RPMI7951 (cell line): ENCODE measurements at places on chromosomes 1 and 21. TPM values are rescaled to one million over a fixed set of nuclear protein-coding genes. Genes with fewer than 3 reads are reported as not detected.

DNA sequence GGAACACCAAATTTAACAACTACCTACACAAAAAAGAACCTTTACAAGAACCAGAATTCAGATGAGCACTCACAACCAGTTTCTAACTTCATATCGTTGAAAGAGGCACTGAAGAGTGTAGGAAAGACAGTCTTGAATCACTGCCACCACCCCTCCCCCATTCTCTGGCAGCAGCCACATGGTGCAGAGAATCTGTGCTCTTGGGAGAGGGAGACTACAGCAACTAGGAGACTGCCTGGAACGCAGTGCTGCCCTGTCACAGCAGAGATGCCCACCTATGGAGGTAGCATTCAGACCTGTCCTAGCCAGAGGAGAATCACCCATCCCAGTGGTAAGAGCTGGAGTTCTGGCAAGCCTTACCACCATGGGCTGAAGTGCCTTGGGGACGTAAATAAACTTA lies 7.3 kb downstream of the CCN1 start:
- no peak for DNase-seq

DNA sequence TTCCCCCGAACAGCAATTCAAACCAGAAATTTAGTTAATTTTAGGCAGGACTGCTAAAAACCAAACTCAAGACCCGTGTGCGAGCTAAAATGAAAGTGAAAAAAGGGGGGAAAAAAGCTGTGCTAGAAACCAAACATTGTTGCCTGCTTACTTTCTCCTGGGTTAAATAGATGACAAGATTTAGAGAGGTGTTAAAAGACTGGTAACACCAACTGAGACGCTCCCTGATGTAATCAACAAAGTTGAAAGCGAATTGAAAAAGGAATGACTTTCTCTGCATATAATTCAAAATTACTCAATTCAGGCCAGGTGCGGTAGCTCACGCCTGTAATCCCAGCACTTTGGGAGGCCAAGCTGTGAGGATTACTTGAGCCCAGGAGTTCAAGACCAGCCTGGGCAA lies 6.8 kb downstream of the CDCA8 start:
- no peak for DNase-seq

DNA sequence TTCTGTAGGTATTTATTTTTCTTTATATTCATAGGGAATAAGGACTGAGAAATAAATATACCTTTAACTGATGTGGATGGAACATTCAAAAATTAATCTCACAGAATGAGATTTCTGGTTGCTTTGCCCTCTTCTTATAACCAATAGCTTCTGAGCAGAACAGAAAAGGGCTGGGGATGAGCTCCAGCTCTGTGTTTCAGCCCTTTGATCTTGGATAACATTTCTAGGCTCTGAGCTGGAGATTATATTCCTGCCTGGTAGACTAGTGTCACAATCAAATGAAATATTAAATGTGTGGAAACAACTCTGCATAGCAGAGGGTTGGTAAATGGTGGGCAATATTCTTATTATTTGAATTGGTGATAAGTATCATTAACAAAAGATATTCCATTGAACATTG lies 14.6 kb downstream of the MAP3K21 start:
- no peak for DNase-seq

DNA sequence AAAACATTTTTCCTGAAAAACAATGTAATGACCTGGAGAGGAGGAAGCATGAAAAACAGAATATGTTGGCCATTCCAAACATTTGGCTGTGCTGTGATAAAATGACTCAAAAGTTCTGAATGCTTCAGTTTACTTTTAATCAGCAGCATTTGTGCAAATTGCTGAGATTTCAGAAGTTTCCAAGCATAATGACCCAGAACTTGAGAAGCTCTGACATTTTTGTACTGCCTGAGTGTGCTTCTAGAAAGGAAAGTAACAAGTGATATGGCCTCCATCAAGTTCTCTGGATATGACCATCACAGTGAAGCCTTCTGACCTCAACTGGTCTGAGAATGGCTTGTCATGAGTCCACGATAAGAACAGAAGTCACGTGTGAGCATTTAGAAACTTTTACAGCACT lies 283.4 kb upstream of the ZRANB2 start:
- no peak for DNase-seq

DNA sequence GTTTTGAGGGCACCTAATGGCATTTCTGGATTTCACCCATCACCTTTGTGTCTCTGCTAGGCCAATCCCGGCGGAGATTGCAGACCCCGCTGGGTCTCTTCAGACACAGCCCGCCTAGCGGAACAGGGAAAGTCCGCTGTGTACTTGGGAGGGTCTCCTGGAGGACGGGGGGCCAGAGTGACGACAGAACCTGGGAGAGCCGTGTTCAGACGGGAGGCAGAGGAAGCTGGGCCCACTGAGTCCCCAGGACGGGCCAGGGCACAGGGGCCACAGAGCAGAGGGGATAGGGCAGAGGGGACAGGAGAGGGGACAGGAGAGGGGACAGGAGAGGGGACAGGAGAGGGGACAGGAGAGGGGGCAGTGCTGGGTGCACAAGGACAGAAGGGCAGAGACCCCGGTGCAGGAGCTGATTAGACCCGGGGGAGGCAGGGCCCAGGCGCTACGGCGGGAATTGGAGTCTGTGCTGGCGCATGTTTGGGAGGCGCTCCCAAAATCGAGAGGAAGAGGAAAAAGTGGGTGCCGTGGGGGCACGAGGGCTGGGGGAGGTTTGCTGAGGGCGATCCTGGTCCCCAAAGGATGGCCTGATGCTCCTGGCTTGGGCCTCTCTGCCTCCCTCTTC lies 12.7 kb downstream of the TRPM2 start:
- DNase-seq: no peak

- no peak for DNase-seq
These were observed 18.4 kb upstream of the LY9 start for GRCh38 chr1:160777486-160778089.

DNA sequence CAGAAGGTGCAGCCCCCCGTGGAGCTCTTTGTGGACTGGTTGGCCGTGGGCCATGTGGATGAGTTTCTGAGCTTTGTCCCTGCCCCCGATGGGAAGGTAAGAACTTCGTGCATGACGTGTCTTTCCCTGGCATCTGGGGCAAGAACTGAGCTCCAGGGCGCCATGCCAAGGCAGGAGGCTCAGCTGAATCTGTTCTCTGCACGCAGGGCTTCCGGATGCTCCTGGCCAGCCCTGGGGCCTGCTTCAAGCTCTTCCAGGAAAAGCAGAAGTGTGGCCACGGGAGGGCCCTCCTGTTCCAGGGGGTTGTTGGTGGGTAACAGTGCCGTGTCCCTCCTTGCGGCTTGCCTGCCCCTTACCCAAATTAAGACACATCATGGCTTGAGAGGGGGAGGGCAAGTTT lies 27.7 kb downstream of the PADI3 start:
- DNase-seq: peak; percentile 98

- no peak for DNase-seq
These were observed 61.1 kb upstream of the C1orf87 start for GRCh38 chr1:60134716-60135115.

GRCh38 chr1:18749569-18749968 lies 109.9 kb downstream of the TAS1R2 start:
- no peak for DNase-seq

DNA sequence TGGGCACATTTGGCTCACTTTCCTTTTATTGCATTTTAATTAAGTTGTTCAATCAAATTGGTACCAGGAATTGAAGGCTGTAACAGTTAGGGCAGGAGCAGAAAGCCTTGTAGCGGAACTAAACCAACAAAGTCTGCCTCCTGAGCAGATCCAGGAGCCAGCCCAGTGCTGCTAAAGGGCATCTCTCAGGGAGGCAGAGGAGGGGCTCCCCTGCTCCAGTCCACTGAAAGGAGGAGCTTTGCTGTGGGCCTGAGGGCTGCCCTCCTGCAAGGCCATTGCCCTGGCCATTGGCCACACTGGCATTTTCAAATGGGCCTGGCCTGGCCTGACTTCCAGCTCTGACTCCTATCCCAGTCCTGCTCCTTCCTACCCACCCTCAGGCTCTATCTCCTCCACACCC lies 3.7 kb upstream of the TRABD2B start:
- no peak for DNase-seq

DNA sequence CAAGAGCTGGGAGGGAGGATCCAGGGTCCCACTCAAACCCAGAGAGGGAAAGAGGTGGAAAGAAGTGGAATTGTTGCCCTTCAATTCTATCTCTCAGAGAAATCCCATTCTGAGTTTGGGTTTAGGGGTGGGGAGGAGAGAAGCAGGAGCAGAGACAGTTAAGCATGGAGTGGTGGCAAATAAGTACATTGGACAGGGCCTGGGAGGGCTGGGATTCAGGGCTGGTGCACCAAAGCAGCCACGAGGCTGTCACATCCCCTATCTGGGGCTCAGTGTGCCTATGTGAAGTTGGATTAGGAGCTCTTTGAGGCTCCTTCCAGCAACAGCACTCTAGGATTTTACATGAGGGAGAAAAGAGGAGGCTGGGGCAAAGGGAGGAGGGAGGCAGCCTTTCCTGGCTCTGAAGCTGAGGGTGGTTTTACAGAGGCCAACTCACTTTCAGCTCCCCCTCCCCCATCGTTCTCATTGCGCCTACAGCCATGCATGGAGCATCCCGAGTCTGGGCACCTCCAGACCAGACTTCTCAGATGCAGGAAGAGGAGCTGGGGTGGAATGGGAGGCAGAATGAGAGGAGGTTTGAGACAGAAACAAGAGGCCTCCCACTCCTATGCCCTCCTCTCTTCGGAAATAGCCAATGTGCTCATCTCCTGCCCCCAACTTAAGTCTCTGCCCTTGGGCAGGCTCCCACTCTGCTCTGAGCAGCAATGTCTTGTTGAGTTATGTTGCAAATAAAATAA lies 3.0 kb upstream of the SYT6 start:
- no peak for DNase-seq

DNA sequence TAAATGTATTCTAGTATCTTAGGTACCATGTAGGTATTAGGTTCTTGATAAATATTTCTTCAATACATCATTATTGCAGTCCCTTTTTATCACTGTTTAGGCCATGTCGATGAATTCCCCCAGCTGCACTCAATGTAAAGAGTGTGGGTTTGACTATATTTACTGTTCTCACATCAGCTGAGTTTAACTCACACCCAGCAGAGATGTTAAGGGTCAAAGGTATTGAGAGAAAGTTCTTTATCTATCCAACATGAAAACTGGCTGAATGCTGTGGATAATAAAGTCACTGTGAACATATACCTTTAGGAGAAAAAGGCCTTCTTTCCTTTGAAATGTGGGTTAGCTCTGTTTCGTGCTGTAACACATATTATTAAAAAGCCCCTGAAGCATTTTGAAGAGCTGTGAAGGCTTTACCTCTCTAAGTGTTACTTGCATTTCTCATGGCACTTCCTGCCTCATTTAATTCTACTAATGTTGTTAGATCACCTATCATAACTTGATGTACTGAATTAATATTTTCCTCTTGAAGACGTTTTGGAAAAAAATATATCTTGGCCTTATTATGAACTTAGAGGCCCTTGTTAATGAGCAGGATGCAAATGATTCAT lies 19.1 kb upstream of the LYST start:
- no peak for DNase-seq

GRCh38 chr1:240169188-240169587 lies 77.5 kb downstream of the FMN2 start:
- peak; percentile 15 for DNase-seq

GRCh38 chr1:244955661-244956060 lies 91.3 kb upstream of the HNRNPU start:
- no peak for DNase-seq

GRCh38 chr1:8348047-8348776 lies 30.3 kb downstream of the SLC45A1 start:
- DNase-seq: no peak

DNA sequence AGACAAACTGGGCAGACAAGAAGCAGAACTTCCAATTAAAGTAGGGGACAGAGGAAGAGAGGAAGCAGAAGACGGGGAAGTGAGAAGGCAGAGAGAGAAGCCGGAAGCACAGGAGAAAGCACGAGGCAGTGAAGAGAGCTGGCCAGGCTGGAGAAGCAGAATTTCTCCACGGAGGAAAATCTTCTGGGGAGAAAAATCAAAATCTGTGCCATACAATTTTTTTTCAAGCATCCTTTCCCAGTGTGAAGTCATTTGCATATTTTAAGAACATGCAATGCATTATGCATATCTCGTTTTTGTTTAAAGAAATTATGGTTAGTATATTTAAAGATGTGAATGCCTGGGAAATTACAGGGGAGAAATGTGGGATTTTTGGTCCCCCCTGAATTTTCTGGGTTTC lies 7.3 kb upstream of the CAMK2N1 start:
- DNase-seq: no peak

- DNase-seq: no peak
These were observed 203.4 kb upstream of the SPAG17 start for GRCh38 chr1:118388301-118388959.

DNA sequence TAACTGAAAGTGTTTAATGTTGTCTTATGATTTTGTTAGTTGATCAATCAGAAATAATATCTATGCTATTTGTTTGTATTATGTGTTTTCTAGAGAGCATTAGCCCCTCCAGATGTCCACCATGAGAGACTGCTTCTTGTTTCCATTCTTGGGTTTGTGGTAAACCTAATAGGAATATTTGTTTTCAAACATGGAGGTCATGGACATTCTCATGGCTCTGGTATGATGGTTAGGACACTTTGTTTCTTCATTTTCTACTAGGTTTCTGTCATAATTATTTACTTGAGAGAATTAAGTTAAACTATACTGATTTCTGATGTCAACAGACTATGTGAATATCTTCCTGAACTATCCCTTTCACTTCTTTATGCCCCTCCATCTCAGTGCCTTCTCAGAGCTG lies 16.1 kb downstream of the SLC30A7 start:
- no peak for DNase-seq

GRCh38 chr1:232066521-232066920 lies 439.9 kb downstream of the DISC1 start:
- peak; percentile 6 for DNase-seq

DNA sequence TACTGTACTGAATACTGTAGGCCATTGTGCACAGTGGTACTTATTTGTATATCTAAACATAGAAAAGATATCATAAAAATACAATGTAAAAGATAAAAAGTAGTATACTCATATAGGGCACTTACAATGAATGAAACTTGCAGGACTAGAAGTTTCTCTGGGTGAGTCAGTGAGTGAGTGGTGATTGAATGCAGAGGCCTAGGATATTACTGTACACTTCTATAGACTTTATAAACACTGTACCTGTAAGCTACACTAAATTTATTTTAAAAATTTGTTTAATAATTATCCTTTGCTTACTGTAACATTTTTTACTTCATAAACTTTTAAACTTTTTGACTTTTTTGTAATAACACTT lies 82.5 kb downstream of the FGGY start:
- DNase-seq: no peak

DNA sequence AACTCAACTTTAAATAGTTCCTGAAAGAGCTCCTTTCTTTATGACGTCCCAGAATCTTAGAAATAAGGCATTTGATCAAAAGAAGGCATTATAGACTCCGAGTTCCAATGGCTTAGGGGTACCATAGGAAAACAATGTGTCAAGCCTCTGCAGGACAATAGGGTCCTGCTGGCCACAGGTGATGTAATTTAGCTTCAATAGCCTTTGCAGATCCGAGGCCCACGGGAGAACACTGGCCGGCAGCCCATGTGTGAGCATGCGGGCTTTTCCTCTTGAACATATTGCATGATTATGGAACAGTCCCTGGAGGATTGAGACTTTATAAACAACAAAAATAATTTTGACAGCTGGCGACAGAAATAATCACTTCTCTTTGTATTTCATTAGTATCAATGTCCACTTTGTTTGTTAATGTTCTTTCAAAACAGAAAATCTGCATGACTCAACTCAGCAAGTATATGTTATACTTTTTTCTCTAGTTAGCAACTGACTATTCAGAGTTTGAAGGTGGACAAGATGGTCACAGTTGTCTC lies 49.0 kb upstream of the NR5A2 start:
- no peak for DNase-seq

GRCh38 chr1:40155910-40156309 lies 5.3 kb upstream of the RLF start:
- DNase-seq: no peak

RHEX gene
- total RNA-seq: not detected in 2 replicates

SPRR3 gene
- total RNA-seq: not detected in 2 replicates

TCEA3 gene
- total RNA-seq: 1.7 and 2.3 TPM in 2 replicates

DMRTA2 gene
- 0.12 and 0.20 TPM in 2 replicates for total RNA-seq

STX12 gene
- total RNA-seq: 37.7 and 50.8 TPM in 2 replicates
